ENCODE measurements at places on chromosomes 5 and 9. TPM values are rescaled to one million over a fixed set of nuclear protein-coding genes. Genes with fewer than 3 reads are reported as not detected.

DNA sequence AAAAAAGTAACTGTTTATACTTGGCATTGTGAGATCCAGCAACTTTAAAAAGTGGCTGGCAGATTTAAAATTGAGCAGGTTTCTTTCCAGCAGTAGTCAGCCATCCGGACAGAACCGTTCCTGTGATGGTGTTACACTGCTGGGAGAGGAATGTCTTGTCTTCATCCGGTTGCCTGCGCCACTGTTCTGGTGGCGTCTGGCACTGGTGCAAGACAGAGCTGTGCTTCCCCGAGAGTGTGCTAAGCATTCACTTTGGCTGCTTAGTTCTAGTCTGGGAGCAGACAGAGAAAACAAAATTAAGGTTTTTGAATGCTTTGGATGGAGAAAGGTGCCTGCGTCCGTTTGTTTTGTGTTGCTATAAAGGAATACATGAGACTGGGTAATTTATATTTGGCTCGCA, 35.5 kb upstream of the CREBRF start:
- no peak for DNase-seq
- peak overlapping the region; percentile 11 for H3K27ac ChIP-seq
- no peak overlapping the region for H3K4me3 ChIP-seq
- no peaks in the 10 kb centered on the region for H3K36me3 ChIP-seq
- H3K4me1 ChIP-seq = no peaks in the 10 kb centered on the region
- no peaks in the 10 kb centered on the region for H3K27me3 ChIP-seq

DNA sequence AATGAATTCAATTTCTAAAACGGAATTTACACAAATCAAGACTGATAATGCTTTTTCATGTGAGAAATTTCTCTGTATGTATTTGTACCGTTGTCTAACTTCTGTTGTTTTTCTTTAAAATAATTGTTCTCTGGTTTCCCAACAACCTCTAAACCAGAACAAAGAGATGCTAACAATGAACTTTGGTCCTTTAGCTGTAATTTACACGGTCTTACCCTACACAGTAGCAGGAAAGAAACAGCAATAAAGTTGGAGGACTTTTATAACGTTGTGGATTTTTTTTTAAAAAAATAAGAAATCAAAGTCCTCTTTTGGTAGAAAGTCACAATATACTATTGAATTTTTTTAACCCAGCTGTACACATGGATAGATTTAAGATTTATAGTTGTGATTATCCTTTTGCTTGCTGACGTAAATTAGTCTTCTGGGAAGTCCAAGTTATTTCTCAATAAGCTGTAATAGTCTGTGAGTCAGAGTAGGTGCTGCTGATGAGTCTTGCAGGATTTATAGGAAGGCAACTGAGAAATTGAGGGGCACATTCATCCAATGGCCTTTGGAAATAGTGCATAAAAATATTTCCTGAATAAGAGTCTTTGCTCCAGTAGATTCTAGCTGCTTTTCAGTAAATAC, 76.8 kb upstream of the PCSK1 start:
- no peaks in the 10 kb centered on the region for H3K4me1 ChIP-seq
- H3K27me3 ChIP-seq = no peaks in the 10 kb centered on the region
- H3K36me3 ChIP-seq = no peaks in the 10 kb centered on the region
- no peak overlapping the region for H3K4me3 ChIP-seq
- H3K27ac ChIP-seq = no peak overlapping the region
- DNase-seq = no peak

- H3K4me3 ChIP-seq = no peak overlapping the region
- H3K4me1 ChIP-seq = peaks cover 2% of the 10 kb centered on the region
- H3K27ac ChIP-seq = no peak overlapping the region
Observed at GRCh38 chr5:6699357-6699756, 13.9 kb upstream of the TENT4A start.

- no peaks in the 10 kb centered on the region for H3K4me1 ChIP-seq
- no peaks in the 10 kb centered on the region for H3K36me3 ChIP-seq
- no peaks in the 10 kb centered on the region for H3K27me3 ChIP-seq
Observed at GRCh38 chr9:133715866-133716563, 22.1 kb downstream of the SARDH start.

- no peak for DNase-seq
- no peak overlapping the region for H3K27ac ChIP-seq
- H3K4me3 ChIP-seq = no peak overlapping the region
- no peaks in the 10 kb centered on the region for H3K4me1 ChIP-seq
- no peaks in the 10 kb centered on the region for H3K27me3 ChIP-seq
- no peaks in the 10 kb centered on the region for H3K36me3 ChIP-seq
Observed at GRCh38 chr5:124468671-124469411, 277.6 kb downstream of the ZNF608 start.

DNA sequence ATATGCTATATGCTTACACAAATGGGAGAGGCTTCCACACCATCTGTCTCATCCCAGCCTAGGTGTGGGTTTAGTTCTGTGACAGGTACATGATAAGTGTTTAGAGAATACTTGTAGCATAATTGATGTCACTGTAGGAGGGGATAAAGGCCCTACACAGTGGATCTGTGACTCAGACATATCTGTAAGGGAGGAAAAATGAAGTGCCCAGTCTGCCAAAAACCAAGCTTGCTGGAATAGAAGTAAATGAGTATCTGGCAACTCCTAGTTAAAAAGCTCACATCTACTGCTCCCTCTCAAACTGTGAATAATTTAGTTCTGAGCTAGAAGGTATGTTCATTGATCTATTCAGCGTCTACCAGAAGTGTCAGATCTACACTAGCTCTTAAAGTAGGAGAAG, 38.9 kb upstream of the FAM174A start:
- no peak overlapping the region for H3K4me3 ChIP-seq
- no peak for DNase-seq
- H3K27ac ChIP-seq = no peak overlapping the region
- no peaks in the 10 kb centered on the region for H3K4me1 ChIP-seq
- no peaks in the 10 kb centered on the region for H3K27me3 ChIP-seq
- H3K36me3 ChIP-seq = no peaks in the 10 kb centered on the region

GRCh38 chr9:99158629-99159028, 53.7 kb downstream of the TGFBR1 start:
- no peak overlapping the region for H3K4me3 ChIP-seq
- H3K27ac ChIP-seq = no peak overlapping the region
- no peak for DNase-seq
- H3K4me1 ChIP-seq = no peaks in the 10 kb centered on the region
- no peaks in the 10 kb centered on the region for H3K27me3 ChIP-seq
- no peaks in the 10 kb centered on the region for H3K36me3 ChIP-seq

DNA sequence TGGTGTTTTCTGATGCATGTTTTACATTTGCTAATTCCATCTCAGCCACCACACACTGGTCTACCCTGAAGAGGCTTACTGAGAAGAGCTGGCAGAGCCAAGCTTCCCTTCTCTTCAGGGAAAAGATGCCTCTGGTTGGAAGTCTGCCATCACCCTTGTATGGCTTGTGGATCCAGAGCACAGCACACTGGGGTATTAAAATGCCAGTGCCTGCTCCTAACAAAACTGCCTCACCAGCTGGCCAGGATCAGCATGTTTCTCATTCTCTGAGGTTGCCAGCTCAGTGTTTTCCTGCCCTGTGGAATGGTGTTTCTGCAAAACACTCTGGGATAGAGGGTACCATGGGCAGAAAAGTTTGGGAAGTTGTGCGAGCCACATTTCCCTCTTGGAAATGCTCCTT, 31.6 kb upstream of the ZNF618 start:
- no peaks in the 10 kb centered on the region for H3K4me1 ChIP-seq
- DNase-seq = no peak
- no peak overlapping the region for H3K27ac ChIP-seq
- no peaks in the 10 kb centered on the region for H3K27me3 ChIP-seq
- no peaks in the 10 kb centered on the region for H3K36me3 ChIP-seq

GRCh38 chr5:5686356-5686755, 263.9 kb downstream of the ICE1 start:
- H3K36me3 ChIP-seq = no peaks in the 10 kb centered on the region
- H3K4me1 ChIP-seq = no peaks in the 10 kb centered on the region
- no peak overlapping the region for H3K27ac ChIP-seq
- H3K27me3 ChIP-seq = no peaks in the 10 kb centered on the region
- H3K4me3 ChIP-seq = no peak overlapping the region
- no peak for DNase-seq

The NIPAL4 gene
- 0.43 TPM for total RNA-seq

The UBE2B gene
- 84.8 TPM for total RNA-seq

The PCDHB8 gene
- total RNA-seq = 4.0 TPM

The REEP2 gene
- total RNA-seq = 7.4 TPM

The CAVIN4 gene
- 2.1 TPM for total RNA-seq

All from uterus (tissue), 4 donors.